ENCODE measurements at places on chromosomes 5 and 9.

- no peak for DNase-seq
Observed at GRCh38 chr9:133631111-133631510, 5.1 kb upstream of the DBH start.

- DNase-seq: no peak
Observed at GRCh38 chr5:135130261-135131215, 96.5 kb upstream of the PITX1 start.

DNA sequence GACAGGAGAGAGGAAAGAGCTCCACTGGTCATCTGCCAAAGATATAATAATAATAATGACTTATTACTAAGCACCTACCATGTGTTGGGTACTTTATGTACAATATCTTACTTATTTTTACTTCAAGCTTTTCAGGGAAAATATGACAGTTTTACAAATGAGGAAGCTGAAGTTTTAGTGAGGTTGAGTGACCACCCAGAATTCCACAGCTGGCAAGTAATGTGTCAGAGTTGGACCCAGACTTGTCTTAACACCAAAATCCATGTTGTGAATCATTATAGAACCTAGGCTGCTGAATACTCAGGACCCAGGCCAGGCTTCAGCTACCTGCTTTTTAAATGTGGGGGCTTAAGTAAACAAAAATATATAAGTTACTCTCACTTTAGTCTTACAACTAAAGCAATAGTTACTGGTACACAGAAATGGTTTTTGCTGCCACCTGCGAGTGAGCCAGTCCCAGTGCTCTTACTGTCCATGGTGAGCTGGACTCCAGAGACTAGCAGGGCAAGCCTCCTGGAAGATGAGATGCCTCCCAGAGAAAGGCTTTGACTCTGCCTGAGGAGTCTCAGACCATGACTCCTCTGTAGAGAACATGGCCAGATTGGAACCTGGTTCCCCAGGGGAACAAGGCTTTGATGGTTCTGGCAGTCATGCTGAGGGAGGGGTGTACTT, 29.9 kb downstream of the RUSC2 start:
- no peak for DNase-seq

DNA sequence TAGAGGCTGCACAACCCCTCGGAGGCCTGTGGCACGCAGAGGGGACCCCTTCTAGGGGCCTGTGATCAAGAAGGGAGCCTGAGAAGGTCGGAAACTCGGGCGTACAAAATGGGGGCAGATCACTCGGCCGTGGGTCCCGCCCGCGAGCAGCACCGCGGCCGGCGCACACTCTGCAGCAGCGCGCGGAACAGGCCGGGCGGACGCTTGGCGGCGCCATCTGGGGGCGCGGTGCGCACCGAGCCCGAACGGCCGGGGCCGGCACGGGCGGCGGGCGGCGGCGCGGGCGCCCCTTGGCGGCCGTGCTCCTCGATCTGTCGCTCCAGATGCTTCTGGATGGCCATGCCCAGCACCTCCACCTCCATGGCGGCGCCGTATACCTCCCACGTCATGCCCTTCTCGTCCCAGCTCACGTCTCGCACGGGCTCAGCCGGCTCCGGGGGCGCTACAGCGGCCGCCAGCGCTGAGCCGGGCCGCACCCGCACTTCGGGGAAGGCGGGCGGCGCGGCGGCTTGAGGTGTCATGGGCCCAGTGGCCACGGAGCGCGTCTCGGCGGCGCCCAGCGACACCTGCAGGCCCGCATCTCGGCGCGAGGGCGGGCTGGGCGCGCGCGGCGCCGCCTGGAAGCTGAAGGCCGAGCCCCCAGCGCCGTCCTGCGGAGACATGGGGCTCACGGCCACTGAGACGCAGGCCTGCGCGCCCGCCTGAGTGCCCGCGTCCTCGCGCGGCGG, 13.1 kb downstream of the GPRIN1 start:
- DNase-seq: peak; percentile 61

DNA sequence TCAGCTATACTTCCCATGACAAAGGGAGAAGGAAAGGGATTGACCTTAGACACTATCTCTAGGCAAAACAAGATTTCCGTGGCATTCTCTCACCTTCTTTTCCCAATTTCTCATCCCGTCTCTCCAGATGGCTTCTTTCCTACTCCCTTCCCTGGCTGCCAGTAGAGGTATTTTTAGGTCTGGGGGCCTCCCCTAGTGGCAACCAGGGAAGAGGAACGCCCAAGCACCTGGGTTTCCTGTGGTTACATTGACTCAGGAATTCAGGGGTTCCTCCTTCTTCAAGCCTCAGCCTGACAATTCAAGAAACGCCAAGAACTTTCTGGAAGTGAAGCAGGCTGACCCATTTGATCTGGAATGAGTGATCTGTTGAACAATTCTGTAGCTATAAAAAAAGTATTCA, 111.5 kb upstream of the OSMR start:
- DNase-seq: no peak
